ENCODE measurements at places on chromosomes 7 and 10. TPM values are rescaled to one million over a fixed set of nuclear protein-coding genes. Genes with fewer than 3 reads are reported as not detected.

Gene STEAP2
- 10.0 TPM for polyA plus RNA-seq

Gene WNT8B
- polyA plus RNA-seq = 0.06 TPM

Gene NPC1L1
- 0.18 TPM for polyA plus RNA-seq

Gene GIMAP4
- 19.7 TPM for polyA plus RNA-seq

Gene SP4
- polyA plus RNA-seq = 7.3 TPM

Measured in ovary (tissue), 10 donors.